ENCODE measurements at places on chromosomes 1 and 21.

DNA sequence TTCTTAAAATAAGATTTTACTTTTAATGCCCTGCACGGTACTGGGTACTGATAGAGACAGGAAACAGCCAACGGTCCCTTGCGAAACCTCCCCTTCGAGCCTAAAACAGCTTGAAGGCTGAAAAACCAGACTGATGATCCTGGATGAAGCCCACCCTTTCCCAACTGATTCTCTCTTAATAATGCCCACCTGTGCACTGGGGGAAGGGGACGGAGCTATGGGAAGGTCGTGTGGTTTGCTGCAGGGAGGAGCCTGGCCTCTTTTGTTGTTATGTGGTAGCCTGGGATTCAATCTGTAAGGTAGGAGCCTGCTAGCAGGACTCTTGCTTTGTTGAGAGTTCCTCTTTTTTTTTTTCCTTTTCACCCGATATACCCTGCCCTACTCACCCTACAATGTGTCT is 25.6 kb downstream of the SAMSN1 start:
- DNase-seq: no peak

DNA sequence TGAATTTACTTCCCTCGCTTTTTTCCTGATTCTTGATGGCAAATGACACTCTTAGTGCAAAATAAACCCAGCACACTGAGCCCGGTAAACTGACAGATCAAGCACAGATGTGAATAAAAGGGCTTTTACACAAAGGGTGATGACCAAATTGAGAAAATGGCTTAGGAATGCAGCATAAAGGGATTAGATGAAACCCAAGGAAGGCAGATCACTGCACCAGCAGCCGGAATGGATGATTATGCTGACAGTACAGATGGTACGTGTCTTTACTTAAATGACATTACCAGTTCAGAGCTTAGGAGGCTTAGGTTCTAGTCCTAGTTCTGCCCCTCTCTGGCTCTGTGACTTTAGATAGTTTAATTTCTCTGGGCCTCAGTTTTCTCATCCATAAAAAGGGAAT is 12.0 kb downstream of the PKP1 start:
- DNase-seq: no peak

- no peak for DNase-seq
These were observed 213.5 kb downstream of the LYPLAL1 start for GRCh38 chr1:219387211-219387610.

GRCh38 chr1:90175490-90176167 is 180.7 kb downstream of the ZNF326 start:
- no peak for DNase-seq

- no peak for DNase-seq
These were observed 12.0 kb upstream of the LPGAT1 start for GRCh38 chr1:211842518-211842917.

- no peak for DNase-seq
These were observed 49.0 kb downstream of the MAP10 start for GRCh38 chr1:232853994-232854797.

DNA sequence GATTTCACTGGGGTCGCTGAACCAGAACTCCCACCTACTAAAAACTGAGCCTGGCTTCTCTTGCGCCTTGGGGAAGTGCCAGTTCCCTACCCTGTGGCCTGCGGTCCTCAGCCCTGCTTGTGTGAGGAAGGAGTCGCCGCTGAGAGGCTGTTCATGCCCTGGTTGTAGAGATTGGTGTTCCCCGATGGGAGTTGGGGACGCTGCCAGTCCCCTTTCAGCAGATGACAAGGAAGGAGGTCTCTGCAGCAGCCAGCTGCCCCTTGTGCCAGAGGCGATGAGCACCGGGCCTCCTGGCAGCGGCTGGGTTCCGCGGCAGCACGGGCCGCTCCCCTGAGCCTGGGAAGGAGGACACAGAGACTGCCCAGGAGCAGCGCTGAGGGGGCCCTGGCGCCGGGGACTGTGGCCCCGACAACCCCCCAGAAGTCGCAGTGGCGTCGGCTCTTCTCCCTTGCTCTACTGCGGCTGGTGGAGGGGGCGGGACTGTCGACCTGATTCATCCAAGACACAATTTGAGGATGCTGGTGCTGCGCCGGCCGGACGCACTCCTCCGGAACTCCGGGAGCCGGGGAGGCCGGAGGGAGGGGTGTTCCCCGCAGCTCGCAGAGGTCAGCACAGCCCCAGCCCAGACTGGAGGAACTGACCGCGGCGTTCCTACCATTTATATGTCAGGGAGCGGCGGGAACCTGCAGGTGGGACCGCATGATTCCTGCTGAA is 12.0 kb upstream of the ADORA3 start:
- DNase-seq: no peak

DNA sequence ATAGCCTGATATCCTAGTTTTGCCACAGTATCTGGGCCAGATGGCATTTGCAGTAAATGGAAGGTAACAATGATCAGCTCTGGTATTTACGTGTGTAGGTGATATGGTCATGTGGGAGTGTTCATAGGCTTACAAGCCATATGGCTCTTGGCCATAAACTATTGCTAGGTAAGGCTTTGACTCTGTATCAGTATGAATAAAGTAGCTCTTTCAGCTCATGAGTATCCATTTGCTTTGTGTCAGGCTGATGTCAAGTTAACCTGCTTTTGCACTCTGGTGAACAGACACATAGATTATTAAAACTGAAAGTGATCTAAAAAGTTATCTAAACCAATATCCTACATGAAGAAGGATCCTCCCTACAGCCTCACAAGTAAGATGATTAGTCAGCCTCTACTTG is 69.0 kb downstream of the DDR2 start:
- DNase-seq: no peak

- peak; percentile 28 for DNase-seq
These were observed 36.0 kb downstream of the F5 start for GRCh38 chr1:169550294-169550693.

DNA sequence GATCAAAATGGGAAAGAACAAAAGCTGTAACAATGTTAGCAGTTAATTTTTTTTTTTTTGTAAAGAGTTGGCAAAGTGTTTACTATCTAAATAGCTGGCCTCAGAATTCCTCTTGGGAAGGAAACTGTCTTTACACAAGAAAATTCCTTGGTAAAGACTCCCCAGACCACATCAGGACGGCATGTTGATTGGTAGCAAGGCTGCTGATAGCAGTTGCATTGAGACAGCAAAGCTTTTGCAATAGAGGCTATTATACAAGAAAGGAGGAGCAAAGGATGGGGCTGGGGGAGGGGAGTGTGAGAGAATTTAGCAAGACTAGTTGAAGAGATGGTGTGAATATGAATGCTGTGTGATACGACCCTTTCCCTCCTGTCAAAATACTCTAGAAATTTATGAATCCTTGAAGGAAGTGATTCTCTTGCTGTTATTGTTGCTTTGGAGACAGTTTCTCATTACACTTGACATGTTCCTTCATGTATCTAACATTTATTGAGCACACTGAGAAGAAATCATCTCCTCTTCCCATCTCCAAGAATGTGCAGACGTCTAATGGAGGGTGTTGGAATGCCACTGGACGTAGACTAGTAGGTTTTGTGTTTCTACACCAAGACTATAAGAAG is 355.6 kb downstream of the SIPA1L2 start:
- DNase-seq: no peak

DNA sequence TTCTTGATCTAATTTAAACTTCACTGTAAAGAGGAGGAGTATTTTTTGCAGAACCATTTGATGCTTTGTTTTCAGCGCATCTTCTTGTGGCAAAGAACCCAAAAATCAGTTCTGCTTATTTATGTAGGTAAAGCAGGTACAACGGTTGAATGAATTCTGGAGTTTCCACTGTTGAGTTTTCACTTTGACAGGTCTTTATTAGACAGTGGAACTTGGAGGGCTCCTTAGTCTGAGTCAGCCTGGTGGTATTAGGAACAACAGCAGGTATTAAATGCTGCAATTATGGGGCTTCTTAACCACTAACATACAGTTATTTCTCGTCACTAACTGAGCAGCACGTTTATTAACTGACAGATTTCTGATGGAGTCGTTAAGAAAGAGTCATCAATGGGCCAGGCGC is 1.2 kb downstream of the LRIG2 start:
- no peak for DNase-seq

GRCh38 chr1:111847466-111847865 is 91.8 kb downstream of the DDX20 start:
- DNase-seq: no peak

DNA sequence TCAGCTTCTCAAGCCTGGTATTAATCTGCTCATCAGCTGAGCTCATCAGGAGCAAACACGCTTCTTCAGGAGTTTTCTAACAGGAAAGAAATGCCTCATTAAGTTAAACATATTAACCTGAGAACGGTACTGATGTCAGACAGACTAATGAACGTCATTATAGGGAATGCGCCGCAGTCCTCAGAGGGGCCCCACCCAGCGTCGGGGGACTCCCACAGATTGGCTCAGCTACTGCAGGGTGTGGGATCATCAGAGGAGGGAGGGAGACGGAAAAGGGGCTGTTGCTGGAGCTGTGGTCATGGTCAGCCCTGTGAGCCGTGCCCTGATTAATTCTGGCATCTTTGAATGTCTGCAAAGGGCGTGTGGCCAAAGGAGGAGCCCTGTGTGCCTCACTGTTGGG is 348.5 kb downstream of the PTPRU start:
- no peak for DNase-seq

DNA sequence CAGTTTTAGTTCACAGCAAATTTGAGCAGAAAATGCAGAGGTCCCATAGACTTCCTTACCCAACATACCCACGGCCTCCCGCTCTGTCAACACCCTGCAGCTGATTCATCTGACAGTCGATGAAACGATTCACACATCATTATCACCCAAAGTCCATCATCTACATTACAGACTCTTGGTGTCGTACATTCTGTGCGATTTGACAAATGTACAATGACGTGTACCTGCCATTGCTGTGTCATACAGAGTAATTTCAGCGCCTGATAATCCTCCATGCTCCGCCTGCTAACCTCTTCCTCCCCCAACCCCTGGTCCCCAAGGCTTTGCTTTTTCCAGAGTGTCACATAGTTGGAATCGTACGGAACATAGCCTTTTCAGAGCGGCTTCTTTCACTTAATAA is 94.7 kb upstream of the SLC25A33 start:
- DNase-seq: no peak

DNA sequence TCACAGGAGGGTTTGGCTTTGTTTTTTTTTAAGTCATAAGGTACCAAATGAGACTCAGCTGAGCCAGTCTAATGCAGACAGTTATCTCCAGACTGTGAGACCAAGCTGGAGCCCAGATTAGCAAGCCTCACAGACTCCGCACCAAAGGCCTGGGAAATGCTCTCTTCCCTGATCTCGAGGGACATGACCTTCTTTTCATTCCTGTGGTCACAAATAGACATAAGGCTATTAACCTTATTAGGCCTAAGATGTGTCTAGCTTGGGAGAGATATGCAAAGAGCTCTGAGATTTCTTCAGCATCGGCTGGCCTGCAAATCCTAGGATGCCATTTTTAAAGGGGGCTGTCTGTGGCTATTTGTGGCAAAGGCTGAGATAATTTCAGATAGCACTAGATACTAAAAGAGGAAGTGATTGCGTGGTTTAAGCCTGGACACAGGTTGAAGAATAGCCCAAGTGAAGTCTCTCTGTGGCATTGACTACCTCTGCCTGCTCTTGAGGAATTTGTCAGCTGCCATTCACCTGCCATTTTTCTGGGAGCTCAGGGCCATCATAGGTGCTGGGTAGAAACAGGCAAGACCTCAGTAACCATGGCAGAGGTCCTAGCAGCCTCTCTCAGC is 301.3 kb downstream of the SIPA1L2 start:
- no peak for DNase-seq

- no peak for DNase-seq
These were observed 36.8 kb upstream of the RUNX3 start for GRCh38 chr1:24966724-24967346.

DNA sequence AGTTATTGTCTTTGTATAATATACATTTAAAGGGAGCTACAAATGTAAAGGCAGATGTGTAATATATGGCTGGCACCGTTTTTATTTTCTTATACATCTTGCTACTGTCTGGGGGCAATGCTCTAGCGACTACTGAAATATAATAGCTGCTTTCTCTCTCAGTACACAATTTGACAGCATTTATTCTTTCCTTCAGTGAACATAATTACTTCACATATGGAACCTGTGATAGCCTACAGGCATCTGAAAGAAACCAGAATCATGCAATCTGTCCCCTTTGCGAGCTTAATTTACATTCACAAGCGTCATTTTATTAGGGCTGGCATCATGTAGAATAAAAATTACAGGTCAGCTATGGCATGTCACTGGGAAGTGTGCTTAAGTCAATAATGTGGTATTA is 557.5 kb upstream of the PTBP2 start:
- DNase-seq: no peak

DNA sequence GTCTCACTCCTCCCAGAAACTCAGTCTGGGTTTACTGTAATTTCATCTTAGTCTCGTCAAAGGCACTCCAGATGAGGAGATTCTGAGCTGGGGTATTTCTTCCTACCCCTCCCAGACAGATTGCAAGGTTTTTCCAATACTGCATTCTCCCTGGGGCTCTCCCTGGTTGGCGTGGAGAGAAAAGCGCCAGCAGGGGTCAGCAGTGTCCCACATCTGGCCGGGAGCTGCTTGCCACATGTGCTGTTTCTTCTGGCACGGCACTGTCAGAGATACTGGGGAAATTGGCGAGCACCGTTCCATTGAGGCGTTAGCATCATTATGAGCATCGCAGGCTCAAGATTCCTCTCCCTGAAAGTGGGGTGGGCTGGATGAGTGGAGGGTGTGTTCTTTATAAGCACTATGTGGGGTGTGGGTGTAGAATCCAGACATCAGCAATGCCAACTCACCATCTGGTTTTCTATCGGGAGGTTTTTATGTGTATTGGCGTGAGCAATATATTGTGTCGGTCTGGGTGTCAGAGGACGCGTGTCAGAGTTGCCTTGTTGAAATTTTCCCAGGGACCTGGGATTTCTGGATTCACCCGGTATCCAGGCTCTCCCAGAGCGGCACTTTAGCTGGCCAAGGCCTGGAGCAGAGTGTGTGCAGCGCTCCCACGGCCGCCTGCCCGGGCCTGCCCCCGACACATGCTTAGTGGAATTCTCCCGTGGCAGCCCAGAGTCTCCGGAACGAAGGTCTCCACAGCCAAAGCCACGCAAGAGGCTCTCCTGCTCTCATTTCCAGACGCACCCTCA is 8.0 kb upstream of the NAV1 start:
- DNase-seq: no peak

DNA sequence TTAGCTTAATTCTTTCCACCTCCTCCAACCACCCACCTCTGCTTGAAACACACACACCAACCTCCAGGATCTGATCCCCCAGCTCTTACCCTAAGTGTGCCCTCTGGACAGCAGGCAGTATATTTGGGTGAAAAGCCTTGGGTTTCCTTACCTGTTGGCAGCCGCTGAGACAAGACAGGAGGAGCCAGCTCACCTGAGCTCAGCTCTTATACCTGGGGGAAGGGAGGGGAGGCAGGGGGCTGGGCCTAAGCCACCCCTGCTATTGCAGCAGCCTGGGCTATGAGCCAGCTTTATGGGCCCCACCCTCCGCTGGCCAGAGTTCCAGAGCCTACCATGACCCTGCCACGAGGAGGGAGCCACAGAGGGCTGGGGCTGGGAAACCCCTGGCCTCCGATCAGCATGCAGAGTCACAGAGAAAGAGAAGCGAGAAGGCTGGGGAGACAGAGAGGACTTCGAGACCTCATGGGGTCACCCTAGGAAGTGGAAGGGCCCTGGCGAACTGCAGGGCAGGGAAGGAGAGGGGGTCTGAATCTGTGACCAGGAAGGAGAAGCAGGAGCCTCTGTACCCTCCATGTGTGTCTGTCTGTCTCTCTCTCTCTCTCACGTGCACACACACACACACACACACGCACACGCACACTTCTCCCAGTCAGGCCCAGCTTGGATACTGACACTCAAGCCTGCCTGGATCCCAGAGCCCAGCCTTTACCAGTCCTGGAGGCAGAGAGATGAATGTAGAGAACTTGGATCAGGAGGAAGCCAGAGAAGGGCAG is at the start of gene S100A14:
TSS of gene S100A14 (minus strand) at position 182 of the 773 bp plus-strand sequence. CDS start 467 bp downstream, outside the sequence.
- DNase-seq: no peak

GRCh38 chr1:161738627-161739287 is 10.8 kb upstream of the DUSP12 start:
- DNase-seq: peak; percentile 43
